ENCODE measurements at places on chromosomes 7 and 10.

DNA sequence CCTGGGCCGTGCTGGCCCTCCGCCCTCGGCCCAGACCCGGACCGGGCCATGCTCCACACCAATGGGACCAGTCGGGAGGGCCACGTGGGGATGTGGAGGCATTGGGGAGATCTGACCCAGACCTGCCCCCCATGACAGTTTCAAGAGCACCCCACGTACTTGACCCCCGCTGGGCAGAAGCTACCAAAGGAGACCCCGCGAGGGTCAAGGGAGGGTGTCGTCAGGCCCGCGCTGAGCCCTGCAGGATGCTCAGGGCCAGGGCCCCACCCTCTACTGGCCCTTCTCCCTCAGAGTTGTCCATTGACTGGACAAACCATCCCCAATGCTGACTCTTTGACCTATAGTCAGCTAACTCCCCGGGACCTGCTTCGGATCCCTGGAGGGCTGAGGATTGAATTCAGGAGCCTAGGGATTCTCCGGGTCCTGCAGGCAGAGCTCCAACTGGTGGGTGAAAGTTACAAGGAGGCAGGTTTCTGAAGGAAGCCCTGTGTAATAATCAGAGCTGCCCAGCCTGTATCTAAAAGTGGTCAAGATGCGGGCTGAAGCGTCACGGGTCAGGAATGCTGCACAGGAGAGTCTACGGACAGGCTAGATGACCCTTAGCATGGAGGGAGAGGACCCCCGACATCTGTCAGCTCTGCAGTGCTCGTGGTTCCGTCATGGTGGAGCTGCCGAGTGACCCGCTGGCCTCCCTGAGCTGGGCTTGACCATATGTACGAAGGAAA, 498 bp upstream of the CALHM2 start:
- no peak for DNase-seq

DNA sequence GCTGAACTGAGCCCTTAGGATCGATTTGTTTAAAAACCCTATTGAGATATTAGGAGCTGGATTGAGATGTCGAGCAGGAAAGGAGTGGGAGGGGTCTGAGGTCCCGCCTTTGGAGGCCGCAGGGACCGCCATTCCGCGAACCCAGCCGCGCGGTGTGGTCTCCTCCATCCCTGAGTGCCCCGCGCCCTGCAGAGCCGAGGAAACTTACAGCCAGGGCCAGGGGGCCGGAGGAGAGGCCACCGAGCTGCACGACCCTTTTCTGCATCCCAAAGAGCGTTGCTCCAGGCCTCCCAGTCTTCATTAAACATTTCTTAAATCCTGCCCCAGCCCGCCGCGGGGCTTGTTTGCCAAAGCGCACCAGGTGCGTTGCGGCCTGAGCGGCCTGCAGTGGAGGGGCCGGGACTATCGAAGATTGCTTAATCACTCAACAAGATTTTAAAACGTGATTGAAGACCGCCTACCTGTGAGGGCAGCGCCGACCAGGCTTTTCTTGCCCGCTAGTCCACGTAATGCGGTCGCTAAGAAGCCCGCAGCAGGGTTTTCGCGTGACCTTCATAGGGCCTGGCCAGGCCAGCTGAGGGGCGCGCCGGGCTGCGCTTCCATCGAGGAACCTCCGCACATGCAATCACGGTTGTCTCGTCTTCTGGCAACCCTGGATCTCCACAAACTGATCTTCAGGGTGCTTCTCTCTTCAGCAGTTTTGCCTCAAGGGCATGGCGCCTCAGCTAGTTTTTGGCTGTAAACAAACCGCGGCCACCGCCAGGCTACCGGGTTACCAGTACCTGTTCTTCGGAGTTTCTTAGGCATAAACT, 2.0 kb upstream of the CTBP2 start:
- DNase-seq = no peak

- no peak for DNase-seq
Observed at GRCh38 chr10:99977916-99978315, 31.8 kb downstream of the DNMBP start.

GRCh38 chr7:40715053-40715430, 580.2 kb downstream of the SUGCT start:
- DNase-seq = no peak

- no peak for DNase-seq
Observed at GRCh38 chr7:48621076-48621475, 303.3 kb upstream of the CDC14C start.

- DNase-seq = no peak
Observed at GRCh38 chr7:54799792-54800191, 40.8 kb upstream of the SEC61G start.

- no peak for DNase-seq
Observed at GRCh38 chr10:90051053-90051452, 349.7 kb downstream of the KIF20B start.

DNA sequence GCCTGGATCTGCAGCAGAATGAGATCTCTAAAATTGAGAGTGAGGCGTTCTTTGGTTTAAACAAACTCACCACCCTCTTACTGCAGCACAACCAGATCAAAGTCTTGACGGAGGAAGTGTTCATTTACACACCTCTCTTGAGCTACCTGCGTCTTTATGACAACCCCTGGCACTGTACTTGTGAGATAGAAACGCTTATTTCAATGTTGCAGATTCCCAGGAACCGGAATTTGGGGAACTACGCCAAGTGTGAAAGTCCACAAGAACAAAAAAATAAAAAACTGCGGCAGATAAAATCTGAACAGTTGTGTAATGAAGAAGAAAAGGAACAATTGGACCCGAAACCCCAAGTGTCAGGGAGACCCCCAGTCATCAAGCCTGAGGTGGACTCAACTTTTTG, 21.4 kb downstream of the LRRC17 start:
- no peak for DNase-seq

DNA sequence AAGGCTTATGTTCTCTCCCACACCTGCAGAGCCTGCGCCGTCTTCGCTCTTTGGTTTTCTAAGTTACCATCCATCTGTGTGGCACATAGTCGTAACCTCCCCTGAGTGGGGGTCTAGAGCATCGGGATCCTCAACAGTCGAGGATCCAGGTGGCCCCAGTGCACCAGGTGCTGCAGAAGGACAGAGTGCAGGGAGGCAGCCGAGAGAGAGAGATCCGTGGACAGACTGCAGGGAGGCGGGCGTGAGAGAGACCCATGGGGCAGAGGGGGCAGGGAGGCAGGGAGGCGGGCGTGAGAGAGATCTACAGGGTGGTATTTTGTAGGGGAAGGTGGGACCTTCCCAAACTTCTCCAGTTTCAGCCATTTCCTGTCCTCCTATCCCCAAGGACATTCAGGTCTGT, 42.3 kb downstream of the PFKP start:
- DNase-seq = no peak

- DNase-seq = no peak
Observed at GRCh38 chr10:1643908-1644179, 93.5 kb downstream of the ADARB2 start.
